HFF-Myc (cell line): ENCODE measurements at places on chromosomes 1 and 21.

GRCh38 chr1:201737352-201738060 is 91.5 kb upstream of the IPO9 start:
- no peak for DNase-seq

- DNase-seq, result no peak
Observed at GRCh38 chr21:31872452-31873274, at the start of gene HUNK. TSS of gene HUNK (plus strand) at chr21:31873020. CDS start at chr21:31873675, 655 bp downstream.

GRCh38 chr1:119116725-119117124 is 23.7 kb downstream of the WARS2 start:
- DNase-seq, result no peak

GRCh38 chr1:11394592-11395245 is 84.2 kb upstream of the DISP3 start:
- DNase-seq, result no peak

GRCh38 chr21:14500873-14501272 is 45.2 kb downstream of the SAMSN1 start:
- DNase-seq, result no peak

GRCh38 chr1:64539289-64539688 is 69.4 kb downstream of the CACHD1 start:
- no peak for DNase-seq

DNA sequence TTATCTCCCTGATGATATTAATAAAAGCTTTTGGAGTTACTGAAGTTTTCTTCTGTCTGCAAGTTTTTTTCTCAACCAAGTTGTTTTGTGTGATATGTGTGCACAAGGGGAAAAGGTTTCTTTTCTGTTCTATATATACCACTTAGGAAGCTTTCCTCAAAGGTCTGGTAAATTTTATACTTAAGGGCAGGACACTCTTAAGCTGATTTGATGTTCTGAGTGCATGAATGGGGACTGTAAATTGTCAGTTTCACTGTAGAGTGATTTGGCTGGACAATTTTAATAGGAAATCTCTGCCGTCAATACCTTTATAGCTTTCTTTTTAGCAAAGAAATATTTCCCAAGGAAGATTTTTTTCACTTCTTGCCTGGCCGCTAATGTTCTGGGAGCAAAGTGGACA is 354.7 kb downstream of the TGFB2 start:
- no peak for DNase-seq

- no peak for DNase-seq
Observed at GRCh38 chr1:86695400-86695799, 9.0 kb upstream of the SH3GLB1 start.

- DNase-seq, result no peak
Observed at GRCh38 chr1:224113545-224113917, 380 bp upstream of the FBXO28 start.

DNA sequence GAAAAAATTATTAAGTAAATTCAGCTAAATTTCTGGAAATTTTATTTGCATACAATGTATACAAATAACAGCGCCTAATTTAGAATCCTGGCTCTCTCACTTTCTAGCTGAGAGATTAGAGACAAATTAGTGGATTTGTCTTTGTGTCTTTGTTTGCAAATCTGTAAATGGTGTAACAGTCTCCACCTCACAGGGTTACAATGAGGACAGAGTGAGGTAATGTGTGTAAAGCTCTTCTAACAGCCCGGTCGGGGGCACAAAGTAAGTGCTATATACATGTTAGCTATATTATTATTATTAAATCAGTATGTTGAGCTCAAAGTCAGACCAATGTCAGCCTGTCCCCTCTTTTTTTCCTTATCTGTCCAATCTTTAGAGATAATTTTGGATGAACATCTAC is 5.0 kb upstream of the ADAMTSL4 start:
- DNase-seq, result no peak

DNA sequence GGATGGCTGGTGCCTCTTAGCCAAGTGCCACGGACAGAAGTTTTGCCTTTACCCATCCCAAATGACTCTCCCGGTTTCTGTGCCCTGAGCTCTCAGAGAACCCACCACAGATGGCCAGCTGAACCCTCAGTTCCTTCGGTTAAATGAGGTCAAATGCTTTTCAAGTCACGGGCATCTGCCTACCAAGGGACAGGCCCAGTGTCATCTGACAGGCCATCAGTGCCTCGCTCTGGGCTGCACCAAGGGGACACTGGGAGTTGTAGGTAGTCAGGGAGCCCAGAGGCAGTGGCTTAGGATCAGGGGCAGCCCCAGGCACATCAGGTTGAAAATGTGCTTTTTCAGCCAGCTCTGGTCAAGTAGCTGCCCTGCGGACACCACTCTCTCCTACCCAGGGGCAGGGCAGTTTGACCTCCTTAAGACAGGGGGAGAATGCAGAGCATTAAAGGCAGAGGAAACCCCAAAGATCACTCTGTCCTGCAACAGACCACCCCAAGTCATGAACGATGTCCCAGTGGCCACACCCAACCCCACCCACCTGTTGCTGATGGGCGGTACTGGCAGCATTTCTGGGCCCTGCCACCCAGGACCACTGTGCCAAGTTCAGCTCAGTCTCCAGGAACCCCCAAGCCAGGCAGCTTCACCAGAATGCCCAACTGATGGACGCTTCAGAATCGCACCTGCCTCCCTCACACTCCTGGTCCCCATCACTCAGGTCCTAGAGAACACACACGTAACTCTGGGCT is 60.7 kb downstream of the CASZ1 start:
- no peak for DNase-seq

DNA sequence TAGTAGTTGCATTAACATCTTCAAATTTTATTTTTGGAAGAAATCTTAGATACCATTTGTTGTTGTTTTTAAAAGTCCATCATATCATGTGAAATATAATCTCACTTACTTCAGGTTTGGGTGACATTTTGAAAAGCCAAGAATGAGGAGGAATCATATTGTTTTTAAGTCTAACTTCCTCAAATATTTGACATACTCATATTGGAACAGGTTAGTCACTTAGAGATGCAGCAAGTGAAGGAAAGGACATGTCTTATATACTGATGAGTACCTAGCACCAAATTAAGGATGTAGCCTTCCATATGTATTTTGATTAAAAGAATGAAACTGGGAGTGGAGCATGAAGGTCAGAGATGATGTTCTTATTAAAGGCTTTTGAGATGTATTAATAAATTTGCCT is 23.9 kb downstream of the GBP2 start:
- no peak for DNase-seq

DNA sequence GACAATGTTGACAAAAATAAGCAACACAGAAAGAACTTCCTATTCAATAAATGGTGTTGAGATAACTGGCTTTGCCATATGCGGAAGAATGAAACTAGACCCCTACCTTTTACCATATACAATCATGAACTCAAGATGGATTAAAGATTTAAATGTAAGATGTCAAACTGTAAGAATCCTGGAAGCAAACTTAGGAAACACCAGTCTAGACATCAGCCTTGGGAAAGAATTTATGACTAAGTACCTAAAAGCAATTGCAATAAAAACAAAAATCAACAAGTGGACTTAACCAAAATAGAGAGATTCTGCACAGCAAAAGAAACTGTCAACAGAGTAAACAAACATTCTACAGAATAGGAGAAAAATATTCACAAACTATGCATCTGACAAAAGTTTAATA is 16.1 kb upstream of the CLDN8 start:
- DNase-seq, result no peak

DNA sequence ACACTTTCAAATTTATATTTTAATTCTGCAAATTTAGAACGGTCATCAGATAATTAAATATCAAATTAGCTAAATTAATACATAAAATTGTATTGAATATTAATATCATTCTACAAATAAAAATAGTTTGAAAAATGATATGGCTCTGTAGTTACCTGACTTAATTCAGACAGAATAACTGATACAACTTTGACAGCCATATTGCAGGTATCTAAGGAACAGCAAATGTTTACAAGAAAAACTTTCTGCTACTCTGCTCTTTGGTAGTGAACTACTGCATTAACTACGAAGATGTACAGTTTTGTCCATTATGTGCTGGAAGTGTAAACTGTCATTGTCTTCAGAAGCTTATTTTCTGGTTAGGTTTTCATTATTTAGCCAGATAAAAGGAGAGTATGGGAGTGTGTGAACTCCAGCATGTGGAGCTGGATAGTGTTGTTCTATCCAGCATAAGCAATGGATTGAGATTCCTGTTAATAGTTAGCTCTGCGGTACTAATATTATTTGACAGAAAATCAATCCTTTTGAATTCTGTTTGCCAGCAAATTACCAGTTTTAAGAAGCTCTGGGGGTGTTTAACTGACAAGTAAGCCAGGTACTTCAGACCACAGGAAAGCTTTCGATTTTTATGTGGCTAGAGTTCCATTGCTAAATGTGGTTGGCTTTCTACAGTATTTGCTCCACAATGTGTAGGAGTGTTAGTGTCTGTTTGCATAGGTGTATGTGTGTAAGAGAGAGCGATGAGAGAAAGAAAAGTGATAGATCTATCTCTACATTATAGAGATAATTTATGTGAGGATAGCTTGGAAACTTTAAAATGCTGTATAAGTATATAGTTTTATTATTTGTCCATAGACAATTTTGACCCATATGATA is 247.9 kb downstream of the GRIK1 start:
- DNase-seq, result no peak

DNA sequence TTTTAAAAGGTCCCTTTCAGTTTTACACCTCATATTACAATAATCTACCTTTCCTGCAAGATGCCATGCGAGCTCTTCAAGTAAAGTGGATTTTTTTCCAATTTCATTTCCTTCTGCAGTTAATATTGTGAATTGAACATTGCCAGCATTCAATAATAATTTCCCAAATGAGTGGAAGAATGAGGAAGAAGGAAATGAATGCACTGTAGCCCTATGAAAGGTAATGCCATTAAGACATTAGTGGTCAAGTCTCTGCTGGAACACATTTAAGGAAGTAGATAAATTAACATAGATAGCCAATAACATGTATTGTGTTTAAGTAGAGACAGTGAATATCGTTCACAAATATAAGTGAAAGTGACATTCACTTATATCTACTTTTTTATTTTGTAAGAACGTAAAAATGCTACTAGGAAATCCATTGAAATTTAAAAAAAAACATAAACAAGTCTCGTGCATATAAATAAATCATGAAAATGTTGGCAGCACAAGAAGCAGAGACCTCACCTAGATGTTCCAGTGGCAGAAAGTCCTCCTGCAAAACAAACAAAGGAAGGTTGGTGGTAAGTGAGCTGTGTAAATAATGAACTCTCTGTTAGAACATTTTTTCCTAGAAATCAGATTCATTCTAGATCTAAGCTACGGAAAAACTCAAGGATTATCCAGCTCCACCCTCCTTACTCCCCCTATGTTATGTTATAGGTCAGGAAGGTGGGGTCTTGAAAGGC is 17.7 kb downstream of the FCRL3 start:
- DNase-seq, result no peak

DNA sequence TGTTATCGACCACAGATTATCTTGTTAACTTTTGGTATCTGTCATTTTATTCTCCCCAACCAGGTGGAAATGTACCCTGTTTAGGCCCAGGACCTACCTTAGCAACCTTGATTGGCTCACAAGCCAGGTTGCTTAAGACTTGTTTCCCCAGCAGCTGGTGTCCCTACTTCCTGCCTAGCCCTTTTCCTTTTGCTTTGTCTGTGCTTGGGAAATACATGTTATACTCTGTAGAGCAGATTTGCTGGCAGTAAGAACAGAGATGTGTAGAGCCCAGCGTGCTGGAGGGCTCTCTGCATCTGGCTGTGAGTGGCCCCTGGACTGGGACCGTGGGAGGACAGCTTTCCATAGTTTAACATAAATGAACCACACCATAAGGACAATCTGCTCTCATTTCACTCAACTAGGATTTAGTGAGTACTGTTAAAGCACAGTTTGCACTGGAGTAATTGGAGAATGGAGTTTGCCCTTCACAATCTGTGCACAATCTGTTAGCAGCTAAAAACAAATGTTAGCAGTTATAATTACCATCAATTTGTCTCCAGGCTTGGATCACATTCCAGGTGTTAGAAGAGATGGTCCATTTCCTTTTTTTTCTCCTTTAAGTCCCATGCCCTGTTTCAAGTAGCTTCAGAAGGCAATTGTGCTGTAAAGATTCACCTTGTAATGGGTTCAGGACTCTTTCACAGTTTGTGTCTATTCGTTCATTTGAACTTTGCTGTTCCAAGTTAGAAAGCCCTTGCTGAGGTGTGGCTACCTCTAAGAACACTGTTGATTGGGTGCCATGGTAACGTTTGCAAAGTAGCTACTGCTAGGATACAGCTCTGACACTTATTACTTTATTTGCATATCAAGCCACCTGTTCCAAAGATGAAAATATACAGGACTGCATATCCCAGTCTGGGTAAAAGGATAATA is at the start of gene APOBEC4:
TSS of gene APOBEC4 (minus strand) at position 770 of the 915 bp plus-strand sequence. CDS start 4,535 bp downstream, outside the sequence.
- no peak for DNase-seq

- DNase-seq, result no peak
Observed at GRCh38 chr1:222768592-222768991, 31.6 kb downstream of the FAM177B start.

DNA sequence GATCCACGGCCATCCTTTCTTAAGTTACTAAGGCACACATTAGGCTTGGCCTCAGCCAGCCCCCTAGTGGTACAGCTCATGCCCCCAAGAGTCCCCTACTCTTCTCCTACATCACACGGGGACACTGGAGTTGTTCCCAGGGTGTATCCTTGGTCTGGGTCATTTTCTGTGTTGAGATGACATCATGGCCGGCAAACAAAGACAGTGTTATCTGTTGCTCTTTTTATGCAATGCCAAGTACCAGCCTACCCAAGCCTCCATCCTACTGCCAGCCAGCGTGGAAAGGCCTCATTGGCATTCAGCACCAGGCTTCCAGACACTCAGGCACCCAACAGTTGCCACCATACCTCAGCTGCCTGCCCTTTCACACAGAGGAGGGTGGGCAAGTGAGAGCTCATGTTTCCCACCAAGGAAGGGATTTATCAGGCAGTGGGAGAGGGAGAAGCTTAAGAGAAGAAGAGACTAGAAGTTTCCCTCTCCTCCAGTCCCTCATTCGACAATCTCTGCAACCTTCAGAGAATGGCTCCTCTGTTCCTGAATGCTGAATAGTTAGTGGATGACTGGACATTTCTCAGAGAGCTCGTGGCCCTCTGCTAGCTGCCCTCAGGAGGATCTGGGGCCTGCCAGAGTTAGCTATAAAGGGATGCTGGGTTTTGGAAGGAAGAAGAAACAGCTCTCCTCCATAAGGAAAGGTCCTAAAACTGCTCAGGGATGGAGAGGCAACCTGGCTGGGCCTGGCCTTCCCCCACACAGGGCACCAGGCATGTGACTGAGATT is 17.7 kb downstream of the CBR1 start:
- DNase-seq, result no peak

- no peak for DNase-seq
Observed at GRCh38 chr1:97138515-97139032, 417.0 kb downstream of the PTBP2 start.

DNA sequence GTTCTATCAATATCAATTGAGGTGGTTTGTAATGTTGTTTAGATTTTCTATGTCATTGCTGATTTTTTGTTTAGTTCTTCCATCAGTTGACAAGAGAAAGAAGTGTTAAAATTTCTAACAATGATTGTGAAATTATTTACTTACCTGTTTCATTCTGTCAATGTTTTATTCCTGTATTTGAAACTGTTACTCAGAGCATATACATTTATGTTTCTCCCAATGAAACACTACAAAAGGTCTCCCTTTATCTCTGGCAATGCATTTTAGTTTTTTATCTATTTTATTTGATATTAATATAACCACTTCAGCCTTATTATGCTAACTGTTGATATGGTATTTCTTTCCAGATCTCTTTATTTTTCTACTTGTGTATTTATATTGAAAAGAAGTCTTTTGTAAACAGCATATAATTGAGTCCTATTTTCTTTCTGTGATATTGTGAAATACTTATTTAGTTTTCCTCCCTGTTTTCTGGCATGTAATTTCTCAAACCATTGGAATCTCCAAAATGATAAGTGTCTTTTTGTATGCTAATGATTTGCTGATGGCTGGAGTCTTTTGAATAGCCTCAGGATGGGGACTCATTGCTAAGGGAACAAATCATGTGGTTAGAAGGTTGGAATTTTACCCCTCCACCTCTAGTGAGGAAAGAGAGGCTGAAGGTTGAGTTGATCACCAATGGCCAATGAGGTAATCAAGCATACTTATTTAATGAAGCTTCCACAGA is 122.0 kb downstream of the ADSS2 start:
- DNase-seq, result no peak
